ENCODE measurements at places on chromosomes 1 and 21.

DNA sequence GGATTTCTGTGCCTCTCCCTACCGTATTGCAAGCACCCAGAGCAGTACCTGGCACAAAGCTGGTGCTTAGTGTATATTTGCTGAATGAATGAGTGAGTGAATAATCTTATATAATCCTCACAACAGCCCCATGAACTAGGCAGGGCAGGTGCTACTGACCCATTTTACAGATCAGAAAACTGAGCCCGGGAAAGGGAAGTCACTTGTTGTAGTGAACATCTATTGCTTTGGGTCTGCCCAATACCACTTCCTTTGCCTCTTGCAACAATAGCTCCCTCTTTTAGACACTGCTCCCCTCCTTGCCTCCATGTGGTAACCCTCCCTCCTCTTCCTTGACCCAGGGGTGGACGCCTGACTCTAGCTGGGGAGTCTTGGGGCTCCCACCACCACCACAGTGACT lies 3.1 kb downstream of the CDCP2 start:
- no peak for DNase-seq

DNA sequence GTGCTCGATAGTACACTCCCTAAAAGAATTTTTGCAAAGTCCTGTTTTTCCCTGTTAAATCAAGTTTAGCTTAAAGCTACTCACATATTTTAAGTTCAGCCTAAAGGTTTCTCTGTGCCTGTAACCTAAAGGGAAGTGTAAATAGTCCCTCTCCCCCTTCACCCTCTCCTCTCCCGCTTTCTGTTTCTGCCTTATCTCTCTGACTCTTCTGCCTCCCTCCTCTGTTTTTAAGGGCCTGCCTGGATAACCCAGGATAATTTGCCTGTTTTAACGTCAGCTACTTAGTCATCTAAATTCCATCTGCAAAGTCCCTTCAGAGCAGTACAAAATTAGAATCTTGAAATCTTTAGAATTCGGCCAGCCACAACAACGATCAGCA lies 92.6 kb downstream of the NID1 start:
- peak; percentile 91 for DNase-seq

DNA sequence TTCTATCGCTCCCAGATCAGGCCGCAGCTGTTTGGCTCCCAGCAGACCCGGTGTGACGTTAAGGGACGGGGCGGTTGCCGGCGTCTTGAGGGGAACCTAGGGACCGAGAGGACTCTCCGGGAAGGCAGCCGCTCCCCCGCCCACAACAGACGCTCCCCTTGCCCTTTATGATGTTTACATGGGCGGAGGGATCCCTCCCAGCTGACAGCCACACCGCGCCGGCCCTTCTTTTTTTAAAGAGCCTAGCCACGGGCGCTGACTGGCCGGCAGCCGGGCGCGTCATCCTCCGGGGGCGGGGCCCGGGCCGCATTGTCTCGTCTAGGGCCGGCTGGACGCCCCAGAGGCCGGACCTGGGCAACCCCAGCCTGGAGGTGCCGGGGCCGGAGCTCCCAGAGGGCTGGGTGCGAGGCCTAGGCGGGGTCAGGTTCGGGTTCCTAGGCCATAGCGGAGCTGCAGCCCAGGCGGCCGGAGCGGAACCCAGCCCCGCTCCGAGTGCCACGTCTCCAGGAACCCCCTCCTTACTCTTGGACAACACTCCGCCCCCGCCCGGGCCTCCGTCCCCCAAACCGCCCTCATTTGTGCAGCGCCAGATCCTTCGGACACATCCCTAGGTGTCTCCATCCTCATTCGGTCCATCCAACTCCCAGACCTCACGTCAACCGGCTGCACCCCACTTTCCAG lies at the start of gene PCAT6:
PCAT6 (plus strand) TSS at position 340 of the 681 bp plus-strand sequence.
- DNase-seq = peak; percentile 97

DNA sequence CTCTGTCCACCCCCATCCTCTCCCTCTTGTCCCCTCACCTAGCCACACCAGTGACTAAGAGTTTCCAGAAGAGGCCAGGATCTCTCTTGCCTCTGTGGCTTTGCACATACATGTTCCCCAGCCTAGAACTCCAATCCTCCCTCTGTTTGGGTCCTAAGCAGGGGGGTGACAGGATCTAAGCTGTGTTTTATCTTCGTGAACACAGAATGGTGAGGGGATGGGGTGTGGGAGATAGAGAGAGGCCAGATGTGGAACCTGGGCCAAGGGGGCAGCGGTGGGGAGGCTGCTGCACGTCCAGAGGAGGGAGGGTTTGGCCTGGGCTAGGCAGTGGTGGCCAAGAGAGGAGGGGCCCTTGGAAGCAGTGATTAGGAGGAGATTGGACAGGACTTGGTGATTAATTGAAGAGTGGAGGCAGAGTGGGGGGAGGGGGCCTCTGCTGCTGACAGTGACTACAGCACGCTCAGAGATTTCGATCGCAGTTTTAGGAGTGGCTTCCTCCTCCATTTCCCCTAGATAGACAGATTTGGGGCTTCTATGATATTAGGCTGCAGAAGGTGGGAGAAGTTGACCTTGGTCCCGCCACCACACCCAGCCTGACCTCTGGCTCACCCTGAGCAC lies 17.1 kb upstream of the ADGRB2 start:
- no peak for DNase-seq

GRCh38 chr1:234229581-234230387 lies 143.5 kb upstream of the COA6 start:
- DNase-seq = no peak

DNA sequence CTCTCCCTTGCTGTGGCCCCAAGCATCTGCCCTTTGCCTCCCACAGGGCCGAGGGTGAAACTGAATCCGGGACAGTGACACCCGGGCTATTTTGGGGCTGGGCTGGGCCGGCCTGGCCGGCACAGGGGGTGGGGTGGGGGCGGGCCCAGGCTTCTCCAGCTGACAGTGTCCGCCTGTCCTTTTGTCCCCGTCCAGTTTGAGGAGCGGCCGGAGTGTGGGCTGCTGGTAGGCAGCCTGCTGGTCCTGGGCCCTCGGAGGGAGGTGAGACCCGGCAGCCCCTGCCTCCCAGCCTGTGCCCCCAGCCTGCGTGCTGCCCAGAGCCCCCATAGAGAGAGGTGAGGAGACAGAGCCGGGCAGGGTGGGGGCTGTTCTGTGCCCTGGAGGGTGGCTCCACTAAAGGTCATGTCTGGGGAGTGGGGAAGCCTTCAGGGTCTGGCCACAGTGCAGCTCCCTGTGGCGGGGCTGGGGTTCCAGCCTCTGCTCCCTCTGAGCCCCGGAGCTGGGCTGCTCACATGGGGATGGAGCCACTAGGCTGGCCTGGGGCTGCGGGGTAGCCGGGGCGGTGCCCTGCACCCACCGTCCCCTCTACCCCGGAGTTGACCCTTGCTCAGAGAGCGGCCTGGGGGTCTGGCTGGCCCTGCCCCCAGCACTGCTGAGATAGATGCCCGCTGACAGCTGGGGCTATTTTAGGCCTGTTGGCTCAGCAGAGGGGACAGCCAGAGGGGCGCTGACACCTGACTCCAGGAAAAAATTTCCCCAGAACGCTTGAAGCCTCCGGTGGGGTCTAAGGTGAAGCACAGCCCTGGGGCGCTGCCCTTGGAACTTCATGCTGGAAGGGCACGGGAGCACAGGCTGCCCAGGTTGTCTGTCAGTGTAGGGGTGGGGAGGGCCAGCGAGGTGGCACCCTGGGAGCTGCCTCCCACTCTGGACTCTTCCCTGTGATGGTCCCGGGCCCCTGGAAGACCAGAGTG lies at the start of gene OBSCN:
OBSCN (plus strand) TSS at position 194 of the 971 bp plus-strand sequence. CDS start 3,740 bp downstream, outside the sequence.
- DNase-seq = no peak

- no peak for DNase-seq
Measured at GRCh38 chr1:5691795-5692509, 300.3 kb downstream of the NPHP4 start.
